HuH-7 (cell line): ENCODE measurements at places on chromosomes 7 and 10.
A peak's percentile ranks its signal among the peaks of the same experiment; 100 is the strongest.

DNA sequence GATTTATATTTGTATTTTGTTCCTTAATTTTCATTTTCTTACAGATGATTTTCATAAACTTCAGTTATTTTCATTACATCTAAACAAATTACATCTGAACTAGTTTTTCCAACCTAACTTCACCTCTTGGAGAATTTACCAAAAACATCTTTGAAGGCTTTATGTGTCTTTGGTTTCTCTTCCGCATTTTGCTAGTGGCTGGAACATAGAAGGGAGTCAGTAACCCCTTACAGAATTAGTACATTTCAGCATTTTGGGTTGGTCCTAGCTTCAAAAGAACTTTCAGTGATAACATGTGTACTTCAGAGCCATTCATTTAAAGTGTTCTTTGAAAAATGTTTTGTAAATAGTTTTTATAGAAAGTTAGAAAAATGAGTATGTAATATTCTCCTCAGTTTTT is 169.8 kb upstream of the MTPN start:
- DNase-seq, result no peak

GRCh38 chr7:70775570-70776156 is 356.3 kb upstream of the GALNT17 start:
- no peak for DNase-seq

GRCh38 chr7:85570898-85571297 is 384.0 kb upstream of the SEMA3D start:
- no peak for DNase-seq

DNA sequence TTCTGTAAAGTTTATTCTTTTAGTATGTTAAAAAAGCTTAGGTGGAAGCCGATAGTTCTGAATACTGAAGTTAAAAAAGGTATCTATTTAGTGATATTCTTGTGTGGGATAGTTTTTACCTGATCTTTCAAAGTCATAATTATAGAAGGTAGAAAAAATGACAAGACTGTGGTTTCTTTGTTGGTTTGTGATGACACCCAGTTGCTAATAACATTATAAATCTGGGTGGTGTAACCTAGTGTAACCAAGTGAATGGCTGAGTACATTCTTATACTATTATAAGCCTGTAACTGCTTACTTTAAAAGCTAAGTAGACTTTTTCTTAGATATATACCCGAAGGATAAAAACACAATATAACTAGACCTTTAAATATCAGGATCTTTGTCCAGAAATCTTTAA is 2.3 kb downstream of the CDK13 start:
- DNase-seq, result no peak

GRCh38 chr7:96306385-96307125 is 15.3 kb downstream of the SLC25A13 start:
- no peak for DNase-seq

GRCh38 chr7:122038904-122039303 is 105.1 kb downstream of the AASS start:
- no peak for DNase-seq

DNA sequence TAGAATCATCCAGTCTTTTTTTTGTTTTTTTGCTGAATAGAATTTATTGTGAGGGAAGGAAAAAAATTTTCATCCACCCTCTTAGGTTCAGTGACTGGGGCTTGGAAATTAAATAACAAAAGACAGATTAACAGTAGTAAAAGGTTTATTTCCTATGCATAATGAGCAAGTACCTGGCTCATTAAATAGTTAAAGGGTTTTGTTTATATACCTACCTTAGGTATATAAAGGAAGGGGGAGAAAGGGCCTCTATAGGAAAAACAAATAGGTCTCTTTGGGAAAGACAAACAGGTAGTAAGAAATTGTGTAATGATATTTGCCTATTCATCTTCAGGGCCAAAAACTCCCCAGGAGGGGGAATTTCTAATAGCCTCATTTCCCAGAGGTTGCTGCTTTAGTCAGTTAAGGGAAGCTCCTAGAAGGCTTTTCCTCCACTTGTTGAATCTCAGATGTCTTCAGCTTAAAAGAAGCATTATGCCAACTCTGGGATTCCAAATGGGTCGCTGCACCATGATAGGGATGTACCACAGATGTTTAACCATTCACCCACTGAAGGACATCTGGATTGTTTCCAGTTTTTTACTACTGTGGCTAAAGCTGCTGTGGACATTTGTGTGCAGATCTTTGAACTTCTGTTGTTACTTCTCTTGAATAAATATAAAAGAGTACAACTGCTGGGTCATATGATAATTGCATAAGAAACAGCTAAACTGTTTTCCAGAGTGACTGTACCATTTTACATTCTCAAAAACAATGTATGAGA is 11.3 kb downstream of the ACADSB start:
- DNase-seq, result peak; percentile 65
